ENCODE measurements at places on chromosomes 5 and 9. TPM values are rescaled to one million over a fixed set of nuclear protein-coding genes. Genes with fewer than 3 reads are reported as not detected.

- no peaks in the 10 kb centered on the region for H3K36me3 ChIP-seq
- no peaks in the 10 kb centered on the region for H3K4me1 ChIP-seq
- H3K4me3 ChIP-seq: no peak overlapping the region
- H3K27ac ChIP-seq: no peak overlapping the region
- H3K27me3 ChIP-seq: no peaks in the 10 kb centered on the region
These were observed 420.0 kb downstream of the GADD45G start for GRCh38 chr9:90024823-90025222.

DNA sequence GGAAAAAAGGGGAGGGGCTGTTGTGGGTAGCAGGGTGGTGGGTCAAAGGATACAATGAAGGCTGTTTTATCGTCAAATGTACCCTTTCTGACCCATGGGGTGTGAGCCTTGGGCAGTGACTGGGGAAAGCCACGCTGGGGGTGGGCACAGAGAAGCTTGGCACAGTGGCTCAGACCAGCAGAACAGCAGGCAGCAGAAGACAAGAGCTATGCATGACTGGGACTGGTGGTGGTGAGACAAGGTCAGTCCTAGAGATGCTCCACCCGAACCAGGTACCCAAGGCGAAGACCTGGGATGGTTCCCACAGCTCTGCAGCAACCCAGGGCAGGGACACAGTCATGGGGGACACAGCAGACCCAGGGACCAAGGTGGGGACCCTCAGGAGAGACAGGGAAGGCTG is 38.3 kb downstream of the BICD2 start:
- no peak overlapping the region for H3K27ac ChIP-seq
- peaks cover 38% of the 10 kb centered on the region for H3K36me3 ChIP-seq
- H3K27me3 ChIP-seq: no peaks in the 10 kb centered on the region
- no peak for DNase-seq

Gene ATP10B
- total RNA-seq: 0.23 TPM

- H3K27me3 ChIP-seq: no peaks in the 10 kb centered on the region
- DNase-seq: peak; percentile 70
- peak overlapping the region; percentile 45 for H3K4me3 ChIP-seq
These were observed 79.7 kb downstream of the SLF1 start for GRCh38 chr5:94698197-94698596.

DNA sequence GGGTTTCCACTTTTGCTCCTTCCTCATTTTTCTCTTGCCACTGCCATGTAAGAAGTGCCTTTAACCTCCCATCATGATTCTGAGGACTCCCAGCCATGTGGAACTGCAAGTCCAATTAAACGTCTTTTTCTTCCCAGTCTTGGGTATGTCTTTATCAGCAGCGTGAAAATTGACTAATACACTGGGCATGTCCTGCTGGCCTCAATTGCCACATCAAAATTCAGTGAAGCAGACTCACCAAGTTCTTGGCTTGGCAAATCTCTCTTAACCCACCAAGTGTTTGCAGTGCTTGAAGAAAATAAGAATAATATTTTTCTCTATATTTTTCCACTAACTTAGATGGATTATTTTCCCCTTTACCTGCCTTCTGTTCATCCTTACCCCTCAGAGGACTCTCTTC is 212.0 kb downstream of the BRINP1 start:
- no peak overlapping the region for H3K27ac ChIP-seq
- no peak for DNase-seq
- H3K36me3 ChIP-seq: no peaks in the 10 kb centered on the region

Gene SLC27A6
- total RNA-seq: 7.2 TPM

Gene NRG2
- 10.8 TPM for total RNA-seq

Gene ADCY2
- total RNA-seq: 63.2 TPM
